ENCODE measurements at places on chromosomes 1 and 21.

GRCh38 chr21:42463861-42464515 is 32.0 kb downstream of the RSPH1 start:
- no peak for DNase-seq

- DNase-seq, result no peak
Measured at GRCh38 chr1:2177541-2177940, 17.0 kb downstream of the FAAP20 start.

DNA sequence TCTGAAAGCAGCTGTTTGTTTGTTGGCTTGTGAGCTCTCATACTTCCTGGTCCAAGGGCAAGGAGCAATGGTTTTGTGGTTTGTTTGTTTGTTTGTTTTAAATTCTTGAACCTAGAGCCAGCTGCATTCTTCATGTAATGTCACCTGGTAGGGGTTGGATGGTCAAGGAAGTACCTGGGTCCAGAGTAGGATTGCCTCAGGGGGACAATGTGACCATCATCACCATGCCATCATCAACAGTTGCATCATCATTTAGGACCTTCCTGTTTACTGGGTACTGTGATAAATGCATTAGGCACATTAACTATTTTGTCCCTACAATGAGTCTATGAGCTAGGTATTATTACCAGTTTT is 14.7 kb upstream of the MYOG start:
- no peak for DNase-seq

GRCh38 chr1:10497109-10497508 is 22.4 kb downstream of the PEX14 start:
- no peak for DNase-seq

GRCh38 chr1:189567890-189568289 is 909.8 kb downstream of the BRINP3 start:
- DNase-seq, result no peak

DNA sequence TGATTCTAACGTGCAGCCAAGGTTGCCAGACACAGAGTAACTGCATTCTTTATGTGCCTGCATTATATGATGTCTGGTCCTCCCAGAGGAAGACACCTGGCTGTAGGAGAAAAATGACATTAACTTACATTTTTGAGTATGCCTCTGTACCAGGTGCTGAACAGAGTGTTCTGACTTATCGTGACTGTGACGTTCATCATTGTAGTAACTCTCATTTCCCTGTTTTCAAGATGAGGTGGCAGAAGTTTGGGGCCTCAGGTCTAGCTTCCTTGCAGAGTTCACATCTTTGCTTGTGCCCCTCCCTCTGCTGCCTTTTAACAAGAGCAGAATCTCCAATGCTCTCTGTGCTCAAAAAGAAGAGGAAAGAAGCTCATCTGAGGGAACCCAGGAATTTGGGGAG is 488.0 kb downstream of the AJAP1 start:
- DNase-seq, result no peak

DNA sequence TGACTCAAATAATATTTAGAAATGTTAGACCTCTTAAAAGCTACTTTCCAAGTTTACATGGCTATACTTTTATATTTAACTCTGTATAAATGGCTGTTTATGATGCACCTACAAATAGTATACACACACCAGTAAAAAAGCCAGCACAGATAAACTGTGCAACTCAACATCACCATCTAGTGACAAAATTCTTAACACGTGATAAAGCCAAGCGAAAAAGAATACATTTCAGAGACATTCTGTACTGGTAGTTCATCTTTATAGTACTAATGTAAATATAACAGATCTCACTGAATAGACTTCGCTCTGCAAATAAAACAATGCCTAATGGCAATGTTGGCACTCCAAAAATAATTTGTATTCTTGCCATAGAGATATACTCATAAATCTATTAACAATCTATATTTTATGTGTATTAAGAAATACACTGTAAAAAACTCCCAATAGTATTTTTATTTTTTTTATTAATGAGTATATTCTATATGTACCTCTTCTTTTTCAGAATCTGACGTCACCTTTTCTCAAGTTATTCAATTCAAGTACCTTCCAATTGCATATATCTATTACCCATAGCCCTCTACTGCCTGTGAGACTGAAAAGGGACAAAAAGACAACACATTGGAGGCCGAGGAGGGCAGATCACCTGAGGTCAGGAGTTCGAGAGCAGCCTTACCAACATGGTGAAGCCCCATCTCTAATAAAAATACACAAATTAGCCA is 100.2 kb downstream of the DPYD start:
- DNase-seq, result peak; percentile 28

- no peak for DNase-seq
Measured at GRCh38 chr1:100628631-100629081, 90.7 kb downstream of the GPR88 start.

DNA sequence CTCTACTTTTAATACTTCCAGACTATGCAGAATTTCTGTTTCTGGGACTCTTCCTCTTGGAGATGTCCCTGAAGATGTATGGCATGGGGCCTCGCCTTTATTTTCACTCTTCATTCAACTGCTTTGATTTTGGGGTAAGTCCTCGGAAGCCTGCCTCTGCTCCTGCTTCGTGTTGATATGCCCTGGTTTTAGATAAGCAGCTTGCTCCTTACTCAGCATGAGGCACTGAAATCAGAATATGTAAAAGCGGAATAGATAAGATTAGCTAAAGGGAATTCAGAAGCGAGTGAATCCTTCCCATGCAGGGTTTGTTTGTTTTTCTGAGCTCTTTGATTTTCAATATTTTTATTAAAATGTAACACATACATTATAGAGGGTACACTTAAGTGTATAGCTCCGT is 234.7 kb downstream of the CACNA1E start:
- no peak for DNase-seq

DNA sequence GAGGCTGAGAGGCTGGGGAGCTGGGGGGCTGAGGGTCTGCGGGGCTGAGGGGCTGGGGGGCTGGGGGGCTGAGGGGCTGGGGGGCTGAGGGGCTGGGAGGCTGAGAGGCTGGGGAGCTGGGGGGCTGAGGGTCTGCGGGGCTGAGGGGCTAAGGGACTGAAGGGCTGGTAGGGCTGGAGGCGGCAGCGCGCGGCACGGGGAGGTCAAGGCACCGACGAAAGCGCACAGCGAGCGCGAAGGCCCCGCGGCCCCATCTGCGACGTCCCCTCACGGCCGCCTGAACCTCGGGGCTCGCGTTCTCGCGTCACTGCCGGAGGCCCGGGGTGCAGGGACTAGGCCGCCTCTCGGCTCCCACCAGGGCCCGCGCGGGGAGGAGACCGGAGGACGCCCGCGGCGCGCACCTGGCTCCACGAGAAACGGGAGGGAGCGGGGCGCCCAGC is 356 bp downstream of the INTS11 start:
- no peak for DNase-seq

- peak; percentile 62 for DNase-seq
Measured at GRCh38 chr1:235417086-235417697, 50.0 kb downstream of the TBCE start.

DNA sequence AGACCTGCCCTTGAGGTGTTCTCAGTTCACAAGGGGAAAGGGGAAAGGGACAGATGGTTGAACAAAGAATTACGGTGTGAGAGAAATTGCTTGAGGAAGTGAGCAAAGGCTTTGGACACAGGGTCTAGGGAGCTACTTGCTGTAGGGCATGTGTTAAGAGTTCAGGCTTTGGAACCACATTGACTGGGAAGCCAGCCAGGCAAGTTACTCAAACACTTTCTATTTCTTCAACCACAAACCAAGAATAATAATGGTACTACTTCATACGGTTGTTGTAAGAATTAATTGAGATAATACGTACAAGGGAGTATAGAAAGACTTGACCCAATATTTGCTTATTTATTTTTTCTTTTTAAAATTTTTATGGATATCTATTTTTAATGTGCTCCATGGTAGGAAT is 26.6 kb downstream of the AK4 start:
- no peak for DNase-seq

GRCh38 chr1:205171369-205171768 is 40.1 kb downstream of the DSTYK start:
- DNase-seq, result no peak

- no peak for DNase-seq
Measured at GRCh38 chr1:28927266-28927647, 12.9 kb downstream of the EPB41 start.

DNA sequence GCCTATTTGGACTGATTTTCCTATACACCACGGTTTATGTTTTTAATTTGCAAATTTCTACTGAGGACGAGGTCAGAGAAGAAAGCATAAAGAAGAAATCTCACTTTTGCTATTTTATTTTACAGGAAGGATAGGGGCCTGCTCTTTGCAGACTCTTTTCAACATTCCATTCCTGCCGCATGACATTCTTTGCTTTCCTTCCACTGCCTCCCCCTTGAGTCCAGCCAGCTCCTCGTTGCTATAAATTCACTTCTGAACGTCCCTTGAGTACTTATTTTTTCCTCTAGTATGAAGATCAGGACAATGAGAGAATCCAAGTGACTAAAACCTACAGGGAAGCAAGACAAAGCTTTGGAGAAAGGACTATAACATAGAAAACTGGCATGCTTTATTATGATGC is 53.4 kb upstream of the PTGFR start:
- DNase-seq, result no peak

DNA sequence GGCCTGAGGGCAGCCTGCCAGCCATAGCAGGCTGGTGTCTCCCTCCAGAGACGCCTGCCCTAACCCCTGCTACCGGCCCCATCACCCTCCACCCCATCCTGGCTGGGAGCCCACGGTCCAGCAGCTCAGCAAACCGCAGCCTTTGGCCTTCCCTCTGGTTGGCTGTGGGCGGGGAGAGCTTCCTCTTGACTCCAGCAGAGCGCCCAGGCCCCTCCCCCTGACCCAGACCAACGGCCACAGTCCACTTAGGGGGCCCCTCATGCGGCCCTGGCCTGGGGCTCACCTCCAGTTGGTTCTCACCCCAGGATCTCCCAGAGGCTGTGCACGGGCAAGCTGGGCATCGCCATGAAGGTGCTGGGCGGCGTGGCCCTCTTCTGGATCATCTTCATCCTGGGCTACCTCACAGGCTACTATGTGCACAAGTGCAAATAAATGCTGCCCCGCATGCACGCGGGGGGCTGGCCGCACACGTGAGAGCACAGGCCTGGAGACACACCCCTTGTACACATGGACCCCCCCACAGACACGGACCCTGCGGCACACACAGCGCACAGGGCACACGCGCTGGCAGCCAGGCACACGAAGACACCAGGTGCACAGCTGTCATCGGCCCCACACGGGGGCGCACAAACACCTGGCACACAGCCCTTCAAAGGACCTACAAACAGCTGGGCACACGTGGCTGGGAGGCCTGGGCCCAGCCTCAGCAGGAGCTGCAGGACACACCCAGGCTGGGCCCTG is 3.1 kb downstream of the SMIM1 start:
- DNase-seq, result no peak

GRCh38 chr1:202186327-202186726 is 7.3 kb upstream of the LGR6 start:
- no peak for DNase-seq

DNA sequence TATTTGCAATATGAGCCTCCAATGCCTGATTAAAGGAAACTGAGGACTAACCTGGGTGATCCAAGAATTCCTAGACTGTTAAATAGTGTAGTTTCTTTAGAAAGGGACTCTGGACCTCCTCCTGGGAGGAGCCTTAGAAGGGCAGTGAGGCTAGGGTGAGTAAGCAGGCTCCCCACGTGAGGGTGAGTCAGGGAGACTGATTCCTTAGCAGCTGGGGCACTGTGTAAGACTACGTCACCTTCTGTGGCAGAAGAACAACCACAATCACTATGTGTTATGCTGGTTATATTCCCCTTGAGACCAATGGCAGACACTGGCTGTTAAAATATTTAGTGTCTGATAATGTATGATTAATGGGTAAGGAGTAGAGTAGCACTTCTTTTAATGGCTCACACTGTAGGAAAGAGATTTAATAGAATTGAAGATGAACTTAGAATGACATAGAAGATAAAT is 53.3 kb upstream of the SYT14 start:
- DNase-seq, result no peak

Measured in NCI-H2227 treated with DMSO at 0.1 percent for 48 hours (cell line).